ENCODE measurements at places on chromosomes 12 and 14. TPM values are rescaled to one million over a fixed set of nuclear protein-coding genes. Genes with fewer than 3 reads are reported as not detected.

The CELA1 gene
- total RNA-seq, result not detected

The AMDHD1 gene
- 0.33 TPM for total RNA-seq

The MIP gene
- not detected for total RNA-seq

The GSKIP gene
- 63.2 TPM for total RNA-seq

The ENDOU gene
- 0.29 TPM for total RNA-seq

The FOXG1 gene
- 0.83 TPM for total RNA-seq

The PLEKHH1 gene
- 0.17 TPM for total RNA-seq

The CLMN gene
- 1.5 TPM for total RNA-seq

The CS gene
- 103 TPM for total RNA-seq

The ZNF891 gene
- 1.7 TPM for total RNA-seq

The VTI1B gene
- total RNA-seq, result 95.4 TPM

The GPR132 gene
- total RNA-seq, result 0.33 TPM

The KRT4 gene
- not detected for total RNA-seq

The KRT75 gene
- not detected for total RNA-seq

The IAPP gene
- not detected for total RNA-seq

The PRKAG1 gene
- 92.3 TPM for total RNA-seq

The VPS37B gene
- total RNA-seq, result 18.6 TPM

The OTX2 gene
- not detected for total RNA-seq

The GOLT1B gene
- 50.9 TPM for total RNA-seq

The GNPTAB gene
- total RNA-seq, result 26.3 TPM

The C12orf50 gene
- 0.17 TPM for total RNA-seq

The OASL gene
- total RNA-seq, result 0.33 TPM

The BRI3BP gene
- 2.6 TPM for total RNA-seq

The WSCD2 gene
- not detected for total RNA-seq

The FAM181A gene
- not detected for total RNA-seq

The RFX4 gene
- not detected for total RNA-seq

The NFATC4 gene
- total RNA-seq, result 108 TPM

The ACSM4 gene
- total RNA-seq, result not detected

The SLC6A13 gene
- total RNA-seq, result 0.17 TPM

The NPFF gene
- not detected for total RNA-seq

The NKX2-1 gene
- not detected for total RNA-seq

The SLCO1B3 gene
- total RNA-seq, result not detected

Measured in smooth muscle cell of trachea (primary cell).